ENCODE measurements at places on chromosomes 12 and 14.
A peak's percentile ranks its signal among the peaks of the same experiment; 100 is the strongest.

GRCh38 chr14:78197051-78197450, 26.9 kb downstream of the NRXN3 start:
- no peak for DNase-seq

DNA sequence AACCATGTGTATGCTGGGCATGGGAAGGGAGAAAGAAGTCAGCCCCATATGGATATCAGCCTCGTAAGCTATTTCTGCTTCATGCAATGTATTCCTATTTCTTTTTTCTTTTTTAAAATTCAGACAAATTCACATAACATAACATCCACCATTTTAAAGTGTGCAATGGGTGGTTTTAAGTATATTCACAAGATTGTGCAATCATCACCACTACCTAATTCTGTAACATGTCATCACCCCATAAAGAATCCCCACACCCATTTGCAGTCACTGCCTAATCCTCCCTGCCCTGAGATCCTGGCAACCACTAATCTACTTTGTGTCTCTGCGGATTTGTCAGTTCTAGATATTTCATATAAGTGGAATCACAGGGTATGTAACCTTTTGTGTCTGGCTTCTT, 9.5 kb downstream of the POMT2 start:
- DNase-seq = no peak

GRCh38 chr14:105119408-105120025, 49.1 kb downstream of the JAG2 start:
- no peak for DNase-seq

DNA sequence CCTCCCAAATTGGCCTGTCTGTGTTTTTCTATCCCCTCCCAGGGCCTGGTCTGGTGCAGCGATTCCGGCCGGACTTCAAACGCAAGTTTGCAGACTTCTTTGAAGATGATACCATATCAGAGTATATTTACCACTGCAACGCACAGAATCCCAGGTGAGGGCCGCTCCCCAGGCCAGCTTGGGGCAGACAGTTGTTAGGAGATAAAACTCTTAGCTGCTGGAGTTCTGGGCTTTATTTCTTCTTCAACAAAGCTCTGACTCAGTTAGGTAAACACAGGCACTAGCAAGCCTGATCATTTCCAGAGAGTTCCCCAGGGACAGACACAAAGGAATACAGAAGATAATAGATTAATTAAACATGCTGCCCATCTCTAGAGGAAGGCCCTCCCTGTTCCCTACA, 8.3 kb downstream of the ABHD4 start:
- DNase-seq = no peak

GRCh38 chr12:101697930-101698799, 725 bp downstream of the CHPT1 start:
- DNase-seq = peak; percentile 32

- peak; percentile 98 for DNase-seq
These were observed 249.6 kb upstream of the TBX3 start for GRCh38 chr12:114933428-114934160.

GRCh38 chr12:56684745-56685359, 3.2 kb downstream of the PTGES3 start:
- DNase-seq = no peak

DNA sequence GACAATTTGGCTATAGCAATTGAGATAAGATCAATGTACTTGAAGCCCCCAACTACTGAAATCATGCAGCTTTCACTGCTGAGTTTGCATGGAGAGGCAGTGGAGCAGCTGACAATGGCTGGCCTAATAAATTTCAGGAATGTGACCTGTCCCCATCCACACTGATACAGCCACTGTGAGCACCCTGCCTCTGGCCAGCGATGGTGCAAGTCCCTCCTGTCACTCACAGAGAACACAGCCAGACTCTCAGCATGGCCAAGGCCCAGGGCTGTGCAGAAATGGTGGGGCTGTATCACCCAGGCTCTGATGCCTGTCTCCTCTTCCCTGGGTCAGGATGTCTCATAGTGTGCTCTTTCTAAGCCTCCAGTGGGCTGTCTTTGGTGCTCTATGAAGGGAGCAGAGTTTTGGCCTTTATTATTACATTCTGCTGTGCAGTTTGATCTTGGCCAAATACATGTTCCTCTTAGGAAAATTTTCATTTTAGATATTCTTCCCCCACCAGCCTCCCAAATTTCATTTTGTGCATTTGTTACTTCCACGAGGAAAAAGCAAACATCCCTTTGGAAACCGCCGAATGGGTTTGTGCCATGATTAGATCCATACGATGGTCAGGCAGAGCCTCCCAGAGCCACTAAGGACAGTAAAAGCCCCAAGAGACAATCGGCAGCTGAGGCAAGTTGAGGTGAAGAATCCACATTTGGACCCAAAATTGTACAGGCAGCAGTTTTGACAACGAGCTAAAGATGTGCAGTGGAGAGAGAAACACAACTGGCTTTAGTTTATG, 85.1 kb upstream of the WSCD2 start:
- no peak for DNase-seq

GRCh38 chr12:127060933-127061332, 1206.0 kb upstream of the TMEM132C start:
- DNase-seq = no peak

- no peak for DNase-seq
These were observed 21.5 kb downstream of the TULP3 start for GRCh38 chr12:2912216-2912575.

DNA sequence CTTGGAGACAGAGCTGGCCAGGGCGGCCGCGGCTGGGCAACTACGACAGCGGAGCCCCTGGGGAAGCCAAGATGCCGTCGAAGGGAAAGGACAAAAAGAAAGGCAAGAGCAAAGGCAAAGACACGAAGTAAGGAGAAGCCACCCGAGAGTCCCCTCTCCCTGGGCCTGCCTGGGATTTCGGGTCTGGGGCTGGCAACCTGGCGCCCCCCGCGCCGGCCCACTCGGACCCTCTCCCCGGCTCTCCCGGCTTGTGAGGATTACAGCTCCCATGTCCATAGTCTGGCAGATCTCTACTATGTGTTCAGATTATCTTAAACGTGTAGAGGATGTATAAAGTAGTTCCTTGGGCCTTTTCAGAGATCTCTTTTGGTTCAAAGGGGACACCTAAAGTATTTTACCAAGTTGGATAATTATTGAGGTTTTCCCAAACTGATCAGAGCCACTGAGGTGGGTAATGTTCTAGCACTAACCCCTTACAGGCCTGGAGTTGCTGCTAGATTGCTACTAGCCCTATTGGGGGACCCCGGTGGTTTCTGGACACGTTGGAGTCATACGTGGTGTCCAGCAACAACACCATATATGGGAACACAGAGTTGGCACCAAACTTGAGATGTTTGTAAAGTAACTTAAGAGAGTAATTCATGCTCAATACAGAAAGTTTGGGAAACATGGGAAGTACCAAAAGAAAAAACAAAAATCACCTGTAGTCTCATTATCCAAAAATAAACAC, 424 bp downstream of the BBOF1 start:
- DNase-seq = peak; percentile 65

DNA sequence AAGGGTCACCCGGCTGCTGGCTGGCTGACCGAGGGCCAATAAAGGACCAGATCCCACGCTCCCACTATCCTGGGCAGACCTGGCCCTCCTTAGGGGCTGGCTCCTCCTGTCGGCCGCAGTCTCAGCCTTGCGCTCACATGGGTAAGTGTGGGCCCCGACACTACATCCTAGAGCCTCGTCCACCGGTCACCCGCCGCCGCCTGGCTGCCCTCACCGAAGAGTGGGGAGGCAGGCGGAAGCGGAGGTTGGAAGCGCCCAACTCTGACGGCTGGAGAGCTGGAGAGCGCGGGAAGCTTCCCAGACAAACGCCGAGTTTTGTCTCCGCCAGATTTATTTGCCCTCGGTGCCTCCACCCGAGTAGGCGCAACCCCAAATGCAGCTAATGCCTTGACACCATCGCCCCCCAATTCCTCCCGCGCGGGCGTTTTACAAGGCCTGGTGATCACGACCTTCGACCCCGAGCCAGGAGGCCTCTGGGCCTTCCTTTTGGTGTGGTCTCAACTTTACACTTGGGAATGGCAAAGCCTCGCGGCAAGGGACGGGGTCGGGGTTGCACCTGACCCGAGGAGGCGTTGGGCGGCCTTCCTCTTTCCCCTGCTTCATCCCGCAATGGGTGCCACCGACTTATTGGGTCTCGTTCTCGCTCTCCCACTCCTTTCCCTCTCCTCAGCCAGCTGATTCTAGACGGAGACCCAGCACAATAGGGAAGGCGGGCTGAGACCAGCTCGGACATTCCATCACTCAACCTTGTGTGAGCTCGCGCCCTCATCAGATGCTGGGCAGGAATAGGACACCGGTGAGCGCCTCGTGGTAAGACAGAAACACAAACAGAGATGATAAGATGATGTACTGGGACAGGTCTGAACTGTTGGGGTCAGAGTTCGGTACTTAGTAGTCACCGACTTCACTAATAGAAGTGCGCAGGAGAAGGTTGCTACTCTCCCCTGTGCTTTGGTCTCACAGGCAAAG, 78.3 kb upstream of the ANO4 start:
- DNase-seq = no peak
